ENCODE measurements at places on chromosomes 3 and 15. TPM values are rescaled to one million over a fixed set of nuclear protein-coding genes. Genes with fewer than 3 reads are reported as not detected.

DNA sequence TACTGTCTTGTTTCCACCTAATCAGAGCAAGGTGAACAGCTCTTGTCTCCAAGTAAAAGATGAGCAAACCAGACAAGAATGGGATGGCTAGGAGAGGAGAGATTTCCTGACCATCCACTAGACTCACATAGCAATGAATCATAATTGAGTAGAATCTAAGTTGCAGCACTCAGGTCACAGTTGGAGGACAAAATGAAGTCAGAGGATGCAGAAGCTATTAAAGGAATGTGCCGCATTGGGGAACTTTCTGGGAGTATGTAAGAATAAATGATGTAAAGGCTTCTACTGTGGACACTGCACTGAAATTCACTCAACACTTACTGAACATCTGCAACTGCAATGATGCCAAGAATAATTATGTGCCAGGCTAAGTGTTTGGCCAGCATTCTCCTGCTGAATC is 217.4 kb upstream of the WNT5A start:
- no peaks in the 10 kb centered on the region for H3K36me3 ChIP-seq
- no peaks in the 10 kb centered on the region for H3K4me1 ChIP-seq
- H3K27me3 ChIP-seq, result no peaks in the 10 kb centered on the region
- DNase-seq, result no peak
- H3K27ac ChIP-seq, result no peak overlapping the region

- no peak for DNase-seq
- no peak overlapping the region for H3K27ac ChIP-seq
- H3K4me3 ChIP-seq, result no peak overlapping the region
Observed at GRCh38 chr15:91496754-91497691, 356.5 kb upstream of the SLCO3A1 start.

GRCh38 chr3:11465744-11466616 is 177.7 kb downstream of the VGLL4 start:
- peak overlapping the region; percentile 86 for H3K27ac ChIP-seq
- no peaks in the 10 kb centered on the region for H3K27me3 ChIP-seq
- H3K36me3 ChIP-seq, result no peaks in the 10 kb centered on the region
- H3K4me1 ChIP-seq, result peaks cover 14% of the 10 kb centered on the region
- peak; percentile 62 for DNase-seq

GRCh38 chr15:92650256-92650655 is 5.3 kb downstream of the FAM174B start:
- peak; percentile 27 for DNase-seq
- no peaks in the 10 kb centered on the region for H3K4me1 ChIP-seq
- H3K36me3 ChIP-seq, result no peaks in the 10 kb centered on the region
- no peak overlapping the region for H3K4me3 ChIP-seq

DNA sequence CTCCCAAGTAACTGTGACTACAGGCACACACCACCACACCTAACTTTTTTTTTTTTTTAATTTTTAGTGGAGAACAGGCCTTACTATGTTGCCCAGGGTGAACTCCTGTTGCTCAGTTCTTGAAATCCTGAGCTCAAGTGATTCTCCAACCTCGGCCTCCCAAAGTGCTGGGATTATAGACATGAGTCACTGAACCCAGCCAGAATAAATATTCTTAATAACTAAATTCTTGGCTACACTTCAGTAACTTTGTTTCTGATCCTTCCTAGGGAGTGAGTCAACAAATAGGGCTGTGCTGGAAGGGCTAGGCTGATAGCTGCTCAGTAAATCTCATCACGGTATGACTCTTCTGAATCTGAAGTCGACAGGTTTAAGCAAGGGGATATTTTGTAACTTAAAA is 56.6 kb downstream of the P3H2 start:
- H3K4me3 ChIP-seq, result no peak overlapping the region
- H3K36me3 ChIP-seq, result no peaks in the 10 kb centered on the region
- no peaks in the 10 kb centered on the region for H3K27me3 ChIP-seq
- H3K4me1 ChIP-seq, result no peaks in the 10 kb centered on the region
- DNase-seq, result no peak

GRCh38 chr3:73255609-73256029 is 194.2 kb downstream of the EBLN2 start:
- DNase-seq, result peak; percentile 18
- H3K36me3 ChIP-seq, result no peaks in the 10 kb centered on the region
- H3K4me3 ChIP-seq, result no peak overlapping the region
- no peaks in the 10 kb centered on the region for H3K4me1 ChIP-seq
- no peaks in the 10 kb centered on the region for H3K27me3 ChIP-seq

DNA sequence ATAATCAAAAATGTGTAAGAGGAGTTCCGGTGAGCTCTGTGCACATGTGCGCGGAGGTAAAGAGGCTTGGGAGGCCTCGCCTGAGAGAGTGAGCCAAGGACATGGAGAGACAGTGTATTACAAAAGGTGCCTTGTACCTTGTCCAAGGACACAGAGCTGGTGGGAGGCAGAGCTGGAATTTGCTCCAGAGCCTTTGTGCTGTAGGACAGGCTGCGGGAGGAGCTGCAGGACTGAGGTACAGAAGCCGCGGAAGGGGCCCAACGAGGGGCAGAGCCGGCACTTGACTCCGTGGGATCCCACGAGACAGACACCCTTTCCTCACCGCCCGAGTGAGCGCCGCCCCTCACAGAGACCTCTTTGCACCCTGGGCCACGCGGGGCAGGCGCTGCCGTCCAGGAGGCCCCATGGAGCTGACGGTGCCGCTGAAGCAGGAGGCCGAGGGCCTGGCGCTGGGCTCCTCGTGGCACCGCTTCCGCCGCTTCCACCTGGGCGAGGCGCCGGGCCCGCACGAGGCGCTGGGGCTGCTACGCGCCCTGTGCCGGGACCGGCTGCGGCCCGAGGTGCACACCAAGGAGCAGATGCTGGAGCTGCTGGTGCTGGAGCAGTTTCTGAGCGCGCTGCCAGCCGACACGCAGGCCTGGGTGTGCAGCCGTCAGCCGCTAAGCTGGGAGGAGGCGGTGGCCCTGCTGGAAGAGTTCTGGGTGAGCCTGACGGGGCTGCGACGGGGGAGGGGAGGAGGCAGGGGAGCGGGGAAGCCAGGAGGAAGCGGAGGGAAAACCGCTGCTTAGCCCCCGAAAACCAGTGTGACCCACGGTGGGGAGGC is 68.7 kb downstream of the SLTM start:
- no peak overlapping the region for H3K27ac ChIP-seq
- no peaks in the 10 kb centered on the region for H3K4me1 ChIP-seq
- H3K27me3 ChIP-seq, result no peaks in the 10 kb centered on the region
- peak; percentile 35 for DNase-seq

- no peaks in the 10 kb centered on the region for H3K27me3 ChIP-seq
- no peaks in the 10 kb centered on the region for H3K36me3 ChIP-seq
- no peak overlapping the region for H3K27ac ChIP-seq
- peaks cover 3% of the 10 kb centered on the region for H3K4me1 ChIP-seq
- no peak overlapping the region for H3K4me3 ChIP-seq
- no peak for DNase-seq
Observed at GRCh38 chr3:50120364-50121071, 31.8 kb downstream of the RBM5 start.

GRCh38 chr3:119596398-119596797 is 1.3 kb upstream of the PLA1A start:
- H3K27me3 ChIP-seq, result no peaks in the 10 kb centered on the region
- DNase-seq, result no peak
- no peak overlapping the region for H3K4me3 ChIP-seq
- H3K4me1 ChIP-seq, result no peaks in the 10 kb centered on the region

DNA sequence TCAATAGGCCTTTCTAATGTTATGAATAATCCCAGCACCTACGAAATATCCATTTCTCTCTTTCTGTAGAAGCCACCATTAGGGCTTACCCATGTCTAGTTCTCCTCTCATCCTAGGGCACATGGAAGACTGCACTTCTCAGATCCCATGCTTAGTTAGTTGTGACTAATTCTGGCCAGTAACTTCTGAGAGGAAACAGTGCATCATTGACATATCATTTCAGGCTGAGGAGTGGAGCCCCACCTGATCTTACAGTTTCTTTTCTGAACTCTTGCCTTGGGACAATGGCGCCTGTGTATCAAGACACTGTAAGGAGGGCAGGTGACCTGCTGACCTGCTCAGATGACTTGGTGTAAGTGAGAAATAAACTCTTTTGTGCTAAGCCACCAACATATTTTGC is 39.4 kb upstream of the TBL1XR1 start:
- DNase-seq, result no peak
- no peaks in the 10 kb centered on the region for H3K4me1 ChIP-seq
- no peak overlapping the region for H3K4me3 ChIP-seq
- H3K27me3 ChIP-seq, result no peaks in the 10 kb centered on the region
- no peaks in the 10 kb centered on the region for H3K36me3 ChIP-seq

DNA sequence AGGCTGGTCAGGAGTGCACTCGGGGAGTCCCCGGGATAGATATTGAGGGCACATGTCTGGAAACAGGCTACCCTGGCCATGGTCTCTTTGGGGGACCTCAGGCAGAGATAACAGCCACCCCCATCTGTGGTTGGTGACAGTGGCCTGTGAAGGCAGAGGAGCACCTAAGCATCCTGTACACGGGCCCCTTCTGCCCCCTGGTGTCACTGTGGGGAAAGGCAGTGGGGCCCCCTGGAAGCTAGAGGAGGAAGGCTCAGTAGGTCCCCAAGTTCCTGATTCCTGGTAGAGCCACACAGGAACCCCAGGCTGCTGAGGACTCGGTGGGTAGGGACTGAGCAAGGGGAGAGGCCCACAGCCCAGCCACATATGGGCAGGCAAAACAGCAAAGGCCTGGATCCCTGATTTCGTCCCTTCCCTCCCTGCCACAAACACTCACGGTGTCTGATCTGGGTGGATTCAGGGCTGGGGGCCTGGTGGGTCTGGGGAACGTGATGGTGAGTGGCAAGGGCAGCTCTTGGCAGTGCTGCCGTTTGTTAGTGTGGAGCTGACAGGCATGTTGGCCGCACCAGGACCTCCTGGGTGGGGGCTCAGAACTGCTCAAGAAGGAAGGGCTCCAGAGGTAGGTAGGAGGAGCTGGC is 14.1 kb upstream of the CXCR6 start:
- no peaks in the 10 kb centered on the region for H3K36me3 ChIP-seq
- H3K4me3 ChIP-seq, result no peak overlapping the region
- no peak for DNase-seq
- H3K4me1 ChIP-seq, result no peaks in the 10 kb centered on the region
- no peak overlapping the region for H3K27ac ChIP-seq

GRCh38 chr3:107524841-107525643 is 2.3 kb downstream of the BBX start:
- H3K4me3 ChIP-seq, result peak overlapping the region; percentile 65
- no peaks in the 10 kb centered on the region for H3K36me3 ChIP-seq
- peak; percentile 58 for DNase-seq
- H3K27me3 ChIP-seq, result no peaks in the 10 kb centered on the region

- H3K27ac ChIP-seq, result no peak overlapping the region
- no peaks in the 10 kb centered on the region for H3K4me1 ChIP-seq
- DNase-seq, result no peak
- no peaks in the 10 kb centered on the region for H3K27me3 ChIP-seq
- no peaks in the 10 kb centered on the region for H3K36me3 ChIP-seq
Observed at GRCh38 chr3:81947359-81947758, 185.9 kb upstream of the GBE1 start.

DNA sequence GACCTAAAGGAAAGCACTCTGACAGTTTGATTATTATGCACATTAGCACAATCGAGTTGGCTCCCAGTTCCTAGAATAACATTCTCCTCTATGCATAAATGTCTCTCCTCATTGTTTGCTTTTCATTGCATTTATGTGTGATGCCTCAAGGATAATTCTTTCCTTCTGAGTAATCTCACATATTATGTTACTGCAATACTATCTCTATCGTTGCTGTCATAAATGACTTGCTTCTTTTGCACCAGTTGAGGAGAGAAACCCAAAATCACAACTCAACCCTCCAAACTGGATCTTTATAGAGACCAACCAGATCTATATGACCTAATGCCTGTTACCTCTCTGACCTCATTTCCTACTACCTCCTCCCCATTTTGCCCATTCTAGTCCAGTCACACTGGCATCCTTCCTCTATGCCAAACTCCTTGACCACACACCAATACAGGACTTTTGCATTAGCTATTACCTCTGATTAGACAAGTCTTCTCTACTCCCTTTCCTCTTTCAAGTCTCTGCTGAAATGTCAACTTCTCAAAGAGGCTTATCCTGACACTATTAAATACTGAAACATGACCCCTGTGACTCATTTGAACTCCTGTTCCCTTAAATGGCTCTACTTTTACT is 1026.0 kb downstream of the TUSC7 start:
- H3K4me3 ChIP-seq, result no peak overlapping the region
- no peak for DNase-seq
- no peaks in the 10 kb centered on the region for H3K4me1 ChIP-seq
- H3K36me3 ChIP-seq, result no peaks in the 10 kb centered on the region
- H3K27ac ChIP-seq, result no peak overlapping the region

- H3K4me3 ChIP-seq, result no peak overlapping the region
- DNase-seq, result peak; percentile 92
- H3K27me3 ChIP-seq, result no peaks in the 10 kb centered on the region
Observed at GRCh38 chr15:63083044-63083443, 38.6 kb upstream of the LACTB start.

- H3K36me3 ChIP-seq, result no peaks in the 10 kb centered on the region
- H3K27me3 ChIP-seq, result no peaks in the 10 kb centered on the region
- H3K27ac ChIP-seq, result peak overlapping the region; percentile 42
- H3K4me1 ChIP-seq, result no peaks in the 10 kb centered on the region
- DNase-seq, result no peak
Observed at GRCh38 chr15:71511796-71512681, 298.3 kb upstream of the NR2E3 start.

GRCh38 chr15:73886717-73887345 is 13.5 kb downstream of the TBC1D21 start:
- no peak overlapping the region for H3K27ac ChIP-seq
- no peaks in the 10 kb centered on the region for H3K4me1 ChIP-seq
- no peaks in the 10 kb centered on the region for H3K36me3 ChIP-seq
- DNase-seq, result no peak

GRCh38 chr3:180199417-180199995 is 162.8 kb upstream of the PEX5L start:
- no peak for DNase-seq
- H3K27me3 ChIP-seq, result no peaks in the 10 kb centered on the region
- H3K27ac ChIP-seq, result no peak overlapping the region

GRCh38 chr15:26971271-26972018 is 464 bp downstream of the GABRG3 start:
- no peak overlapping the region for H3K27ac ChIP-seq
- no peaks in the 10 kb centered on the region for H3K36me3 ChIP-seq
- H3K4me1 ChIP-seq, result no peaks in the 10 kb centered on the region

Gene XYLB
- 7.9 TPM for total RNA-seq

Gene GRIP2
- total RNA-seq, result 0.77 TPM

Gene ACSBG1
- not detected for total RNA-seq

Gene AP4E1
- 4.1 TPM for total RNA-seq

Gene CCDC39
- total RNA-seq, result 1.5 TPM

Gene MORC1
- not detected for total RNA-seq

Gene CCRL2
- total RNA-seq, result 3.2 TPM

Gene MST1R
- 0.26 TPM for total RNA-seq

Gene SLCO3A1
- total RNA-seq, result 4.4 TPM

Gene GOLGA6A
- not detected for total RNA-seq

Gene CCDC14
- 98.4 TPM for total RNA-seq
